Neural crest cell (in vitro differentiated cells): ENCODE measurements at places on chromosomes 11 and 22. TPM values are rescaled to one million over a fixed set of nuclear protein-coding genes. Genes with fewer than 3 reads are reported as not detected.

The SLC17A6 gene
- total RNA-seq: 1.4 and 1.8 TPM in 2 replicates

The CRYBB2 gene
- total RNA-seq: not detected in 2 replicates

The CNTF gene
- total RNA-seq: 3.7 and 4.4 TPM in 2 replicates

The SLC5A1 gene
- not detected in 2 replicates for total RNA-seq

- H3K27me3 ChIP-seq: no peaks in the 10 kb centered on the region
- no peak for DNase-seq
- no peak overlapping the region for H3K4me3 ChIP-seq
- H3K27ac ChIP-seq: no peak overlapping the region
- H3K36me3 ChIP-seq: no peaks in the 10 kb centered on the region
- no peaks in the 10 kb centered on the region for H3K4me1 ChIP-seq
These were observed 8.1 kb downstream of the INPP5J start for GRCh38 chr22:31130873-31131272.
